ENCODE measurements at places on chromosomes 4 and X.

GRCh38 chr4:148061141-148061481, 329.2 kb downstream of the ARHGAP10 start:
- DNase-seq: no peak

DNA sequence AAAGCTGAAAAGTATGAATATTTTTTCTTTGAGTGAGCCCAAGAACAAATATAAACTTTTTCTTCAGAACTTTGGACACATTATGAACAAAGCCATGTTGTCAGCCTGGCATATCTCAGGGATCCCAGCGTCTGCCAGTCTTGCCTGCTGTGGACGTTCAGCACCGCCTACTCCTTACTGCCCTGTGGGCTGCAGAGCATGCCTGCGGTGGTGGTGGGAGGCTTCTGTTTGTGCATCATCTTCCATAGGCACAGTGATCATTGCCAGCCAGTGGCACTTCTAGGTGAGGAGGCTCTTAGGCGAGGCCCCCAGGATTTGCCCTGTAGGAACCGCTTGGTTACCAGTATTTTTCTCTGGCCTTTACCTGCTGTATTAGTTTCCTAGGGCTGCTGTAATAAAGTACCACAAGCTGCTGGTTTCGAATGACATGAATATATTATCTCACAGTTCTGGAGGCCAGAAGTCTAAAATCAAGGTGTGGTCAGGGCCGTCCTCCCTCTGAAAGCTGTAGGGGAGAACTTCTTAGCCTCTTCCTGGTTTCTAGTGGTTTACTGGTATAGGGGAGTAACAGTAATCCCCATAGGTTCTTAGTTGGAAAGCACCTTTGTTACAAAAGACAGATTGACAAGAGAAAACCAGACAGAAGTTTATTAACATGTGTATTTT, 15.4 kb downstream of the ANXA3 start:
- peak; percentile 66 for DNase-seq

- no peak for DNase-seq
These were observed 33.1 kb downstream of the SYNPO2 start for GRCh38 chr4:118921786-118922185.

- DNase-seq: no peak
These were observed 1682.3 kb upstream of the TENM3 start for GRCh38 chr4:180560896-180561295.

GRCh38 chr4:7854697-7855370, 84.8 kb downstream of the AFAP1 start:
- no peak for DNase-seq

- DNase-seq: no peak
These were observed 11.3 kb downstream of the UCHL1 start for GRCh38 chr4:41267997-41268396.

DNA sequence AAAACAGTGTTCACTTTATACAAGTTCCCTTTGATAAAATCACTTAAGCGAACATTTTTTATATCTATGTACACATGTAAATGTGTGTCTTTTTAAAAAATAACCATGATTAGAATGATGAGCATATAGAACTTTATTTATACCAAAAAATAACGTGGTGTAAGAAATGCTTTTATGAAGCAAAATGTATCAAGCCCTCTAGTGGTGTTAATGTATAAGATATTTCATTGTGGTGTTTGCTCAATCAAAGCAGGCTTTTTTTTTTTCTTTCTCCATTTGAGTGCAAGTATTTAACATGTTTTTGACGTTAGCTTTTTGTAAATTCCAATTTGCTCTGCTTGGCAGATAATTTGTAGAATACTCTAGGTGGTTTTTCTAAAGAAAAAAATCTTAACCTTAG, 2092.4 kb upstream of the TENM3 start:
- no peak for DNase-seq

GRCh38 chr4:63020661-63021060, 1388.6 kb downstream of the TECRL start:
- DNase-seq: no peak

DNA sequence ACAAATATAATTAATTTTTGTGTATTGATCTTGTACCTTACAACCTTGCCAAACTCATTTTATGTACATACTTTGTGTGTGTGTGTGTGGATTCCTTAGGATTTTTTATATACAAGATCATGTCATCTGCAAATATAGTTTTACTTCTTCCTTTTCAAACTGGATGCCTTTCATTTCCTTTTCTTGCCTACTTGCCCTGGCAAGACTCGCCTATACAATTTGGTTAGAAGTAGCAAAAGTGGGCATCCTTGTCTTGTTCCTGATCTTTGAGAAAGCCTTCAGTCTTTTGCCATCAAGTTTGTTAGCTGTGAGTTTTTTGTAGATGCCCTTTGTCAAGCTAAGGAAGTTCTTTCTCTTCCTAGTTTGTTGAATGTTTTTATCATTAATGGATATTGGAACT, 30.5 kb downstream of the RUFY3 start:
- no peak for DNase-seq

- no peak for DNase-seq
These were observed 24.8 kb downstream of the SMIM20 start for GRCh38 chr4:25938787-25939186.

GRCh38 chrX:130173190-130173895, 1.6 kb downstream of the RAB33A start:
- peak; percentile 66 for DNase-seq

GRCh38 chr4:143417679-143418403, 81.2 kb downstream of the GAB1 start:
- DNase-seq: no peak

- DNase-seq: no peak
These were observed 48.1 kb upstream of the IL13RA1 start for GRCh38 chrX:118679290-118679689.

GRCh38 chr4:71195924-71196323, 142.9 kb upstream of the SLC4A4 start:
- DNase-seq: peak; percentile 90

- no peak for DNase-seq
These were observed 264.3 kb upstream of the AGTR2 start for GRCh38 chrX:115906276-115906675.

DNA sequence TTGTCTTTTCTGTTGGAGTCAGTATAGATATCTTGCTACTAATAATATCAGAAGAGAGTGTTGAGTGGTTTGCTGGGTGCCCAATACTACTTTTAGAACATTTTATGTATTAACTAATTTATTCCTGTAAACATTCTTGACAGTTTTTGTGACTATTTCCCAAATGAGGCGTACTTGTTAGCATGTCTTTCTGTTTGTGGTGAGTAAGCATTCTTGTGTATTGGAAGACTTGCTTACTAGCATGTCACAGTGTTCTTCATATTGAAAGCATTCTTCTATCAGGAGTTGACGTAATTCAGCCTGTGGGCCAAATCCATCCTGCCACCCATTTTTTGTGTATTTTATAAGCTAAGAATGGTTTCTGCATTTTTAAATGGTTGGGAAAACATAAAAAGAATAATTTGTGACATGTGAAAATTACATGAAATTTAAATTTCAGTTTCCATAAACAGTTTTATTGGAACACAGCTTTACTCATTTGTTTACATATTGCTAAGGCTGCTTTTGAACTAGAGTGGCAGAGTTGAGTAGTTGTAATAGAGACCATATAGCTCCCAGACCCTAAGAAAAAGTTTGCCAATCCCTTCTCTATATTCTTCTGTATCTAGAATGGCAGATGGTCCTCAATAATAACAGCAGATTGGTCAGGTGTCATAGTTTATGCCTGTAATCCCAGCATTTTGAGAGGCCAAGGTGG, 20.4 kb downstream of the REPS2 start:
- DNase-seq: no peak

GRCh38 chrX:68396953-68397352, 36.3 kb downstream of the OPHN1 start:
- peak; percentile 72 for DNase-seq

DNA sequence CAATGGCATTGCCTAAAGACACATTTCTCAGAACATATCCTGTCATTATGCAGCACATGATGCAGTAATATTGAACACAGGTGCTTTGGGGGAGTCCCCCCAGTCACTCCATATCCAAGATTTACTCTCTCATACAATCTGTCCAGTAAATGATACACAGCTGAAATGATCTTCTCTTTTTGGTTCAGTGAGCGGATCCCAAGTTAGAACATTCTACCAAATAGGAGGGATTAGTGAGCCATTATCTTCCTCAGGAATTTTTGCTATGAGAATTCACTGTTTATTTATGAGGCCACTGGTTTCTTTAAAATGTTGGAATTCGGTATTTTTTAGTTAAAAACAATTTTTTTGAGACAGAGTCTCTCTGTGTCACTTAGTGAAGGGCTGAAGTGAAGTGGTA, 96.5 kb downstream of the TRAPPC11 start:
- no peak for DNase-seq

GRCh38 chr4:73528171-73528570, 46.6 kb downstream of the AFM start:
- no peak for DNase-seq

GRCh38 chr4:164337219-164337944, 416.5 kb upstream of the SMIM31 start:
- no peak for DNase-seq

DNA sequence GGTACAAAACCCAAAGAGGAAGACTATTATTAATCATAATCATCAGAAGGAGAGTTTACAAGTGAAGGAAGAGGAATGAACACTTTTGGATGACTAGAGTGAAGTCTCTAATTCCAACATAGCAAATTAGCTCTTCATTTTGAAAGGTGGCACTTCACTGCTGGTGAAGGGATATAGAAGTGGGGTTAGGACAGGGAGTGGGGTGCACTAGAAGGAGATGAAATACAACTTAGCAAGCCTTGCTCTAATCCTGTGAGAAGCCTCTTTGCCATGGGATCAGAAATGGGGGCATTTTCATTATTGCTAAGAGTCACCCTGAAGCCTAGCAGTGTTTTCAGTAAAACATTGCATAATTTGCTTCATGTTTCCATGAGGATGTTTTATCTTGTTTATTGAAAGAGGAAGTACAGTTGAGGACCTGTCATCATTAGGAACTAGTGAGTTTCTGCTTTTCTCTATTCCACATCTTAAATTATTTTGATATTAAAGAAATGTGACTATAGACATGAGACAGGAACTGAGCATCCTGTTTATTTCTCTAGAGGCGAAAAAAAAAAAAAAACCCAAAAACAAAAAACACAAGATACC, 9.3 kb upstream of the GRPR start:
- no peak for DNase-seq

DNA sequence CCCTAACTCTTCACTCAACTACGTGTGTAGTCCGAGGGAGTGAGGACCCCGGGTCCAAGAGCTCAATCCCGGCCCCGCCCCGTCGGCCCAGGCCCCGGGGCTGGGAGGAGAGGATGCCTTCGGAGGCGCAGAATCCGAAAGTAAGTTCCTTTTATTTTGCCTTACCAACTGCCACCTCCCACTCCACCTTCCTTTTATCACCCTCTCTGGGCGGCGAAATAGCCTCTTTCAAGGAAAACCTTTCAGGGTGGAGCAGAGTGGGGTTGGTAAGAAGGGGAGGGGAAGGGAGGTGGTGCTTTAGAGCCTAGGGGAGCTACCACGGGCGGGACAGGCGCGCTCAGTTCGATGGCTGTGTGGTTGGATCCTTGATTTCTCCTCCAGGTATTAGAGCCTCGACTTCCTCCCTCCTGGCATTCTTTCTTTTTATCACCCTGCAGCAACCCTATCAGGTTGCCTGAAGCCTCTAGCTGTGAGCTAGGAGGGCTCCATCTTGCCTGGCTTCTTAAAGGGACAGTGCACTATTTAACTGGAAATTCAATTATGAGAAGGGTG, 191.2 kb downstream of the RRAGB start:
- DNase-seq: peak; percentile 55

DNA sequence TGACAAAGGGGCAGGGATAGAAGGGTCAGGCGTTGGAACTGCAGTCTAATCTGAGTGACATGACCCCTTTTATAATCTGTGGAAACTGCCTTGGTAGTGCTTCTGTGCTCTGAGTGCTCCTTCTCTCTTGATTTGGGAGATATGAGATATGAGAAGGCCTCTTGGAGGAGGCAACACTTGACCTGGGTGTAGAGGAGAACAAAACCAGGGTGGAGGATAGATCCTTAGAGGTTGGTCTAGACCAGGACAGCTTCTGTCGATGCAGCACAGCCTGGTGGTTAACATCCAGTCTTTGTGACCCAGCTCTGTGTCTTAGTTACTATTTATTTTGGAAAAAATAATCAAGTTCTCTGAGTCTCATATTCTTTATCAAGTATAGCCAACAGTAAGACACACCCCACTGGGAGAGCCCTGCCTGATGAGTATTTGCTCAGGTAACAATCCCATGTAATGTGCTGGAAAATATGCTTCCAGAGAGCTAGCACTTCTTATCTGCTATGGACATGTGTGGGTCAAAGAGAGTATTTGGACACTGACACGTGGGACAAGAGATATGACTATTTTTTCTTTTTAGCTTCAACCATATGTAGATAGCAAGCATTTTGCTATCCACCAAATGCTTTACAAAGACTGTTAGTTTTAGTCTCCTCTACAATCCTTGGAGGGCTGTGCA, 9.1 kb downstream of the USP51 start:
- peak; percentile 7 for DNase-seq

DNA sequence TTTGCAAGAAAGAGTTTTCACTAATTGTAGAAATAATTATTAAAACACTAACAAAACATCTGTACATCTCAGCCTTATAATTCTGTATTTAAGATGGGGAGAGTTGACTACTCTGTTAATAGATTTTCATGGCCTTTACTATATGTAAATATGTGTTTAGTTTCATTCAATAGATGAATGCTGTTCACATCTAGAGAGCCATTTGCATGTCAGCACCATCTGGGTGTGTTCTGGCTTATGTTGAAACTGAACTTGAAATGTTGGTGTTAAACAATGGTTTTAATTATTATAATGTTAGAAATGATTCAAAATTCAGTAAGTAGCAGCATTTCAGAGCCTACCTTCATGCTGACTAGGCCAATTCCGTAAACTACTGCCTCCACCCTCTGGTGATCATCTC, 102.5 kb upstream of the ADAD1 start:
- no peak for DNase-seq

- DNase-seq: peak; percentile 94
These were observed 15.4 kb downstream of the FAM9C start for GRCh38 chrX:13028871-13029636.

- no peak for DNase-seq
These were observed 77.5 kb downstream of the TMEM156 start for GRCh38 chr4:38954727-38955126.

GRCh38 chr4:168917138-168917779, 92.8 kb downstream of the CBR4 start:
- no peak for DNase-seq

DNA sequence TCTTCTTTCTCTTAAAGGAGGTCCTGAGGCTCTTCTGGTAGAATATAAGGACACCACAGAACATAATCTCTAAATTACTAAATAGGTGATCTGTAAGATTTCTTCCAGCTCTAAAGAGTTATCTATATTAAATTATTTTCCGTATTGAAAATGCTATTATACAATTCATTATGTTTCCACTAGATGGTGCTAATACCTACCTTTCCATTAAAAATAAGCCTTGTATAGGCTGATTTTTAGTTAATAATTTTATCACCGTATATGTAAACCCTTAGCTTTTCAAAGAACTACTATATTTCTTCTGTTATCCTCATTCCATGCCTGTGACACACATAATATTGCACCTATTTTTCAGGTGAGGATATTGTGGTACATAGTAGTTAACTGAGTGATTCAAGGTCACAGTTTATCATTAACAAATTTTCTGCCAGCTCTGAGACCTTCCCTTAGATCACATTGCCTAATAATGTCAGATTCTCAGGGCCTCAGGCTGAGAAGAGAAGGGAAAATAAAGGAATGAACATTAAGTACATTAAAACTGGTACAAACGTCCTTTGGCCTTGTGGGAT, 138.8 kb downstream of the TEX11 start:
- DNase-seq: no peak

GRCh38 chr4:147388018-147388417, 92.9 kb upstream of the EDNRA start:
- DNase-seq: no peak
